ENCODE measurements at places on chromosomes 16 and 17.

DNA sequence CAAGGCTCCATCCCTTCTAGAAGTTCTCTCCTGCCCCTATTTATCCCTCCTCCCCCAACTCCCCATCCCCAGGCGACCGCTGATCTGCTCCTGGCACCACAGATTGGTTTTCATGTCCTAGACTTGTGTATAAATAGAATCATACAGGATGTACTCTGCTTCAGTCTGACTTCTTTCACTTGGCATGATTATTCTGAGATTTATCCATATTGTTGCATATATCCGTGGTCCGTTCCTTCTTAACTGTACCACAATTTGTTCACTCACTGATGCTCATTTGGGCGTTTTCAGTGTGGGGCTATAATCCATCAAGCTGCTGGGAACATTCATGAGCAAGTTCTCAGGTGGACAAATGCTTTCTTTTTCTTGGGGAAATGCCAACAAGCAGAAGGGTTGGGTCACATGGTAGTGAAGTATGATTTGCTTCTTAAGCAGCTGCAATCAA lies 23.9 kb downstream of the PITPNM3 start:
- no peak for DNase-seq

DNA sequence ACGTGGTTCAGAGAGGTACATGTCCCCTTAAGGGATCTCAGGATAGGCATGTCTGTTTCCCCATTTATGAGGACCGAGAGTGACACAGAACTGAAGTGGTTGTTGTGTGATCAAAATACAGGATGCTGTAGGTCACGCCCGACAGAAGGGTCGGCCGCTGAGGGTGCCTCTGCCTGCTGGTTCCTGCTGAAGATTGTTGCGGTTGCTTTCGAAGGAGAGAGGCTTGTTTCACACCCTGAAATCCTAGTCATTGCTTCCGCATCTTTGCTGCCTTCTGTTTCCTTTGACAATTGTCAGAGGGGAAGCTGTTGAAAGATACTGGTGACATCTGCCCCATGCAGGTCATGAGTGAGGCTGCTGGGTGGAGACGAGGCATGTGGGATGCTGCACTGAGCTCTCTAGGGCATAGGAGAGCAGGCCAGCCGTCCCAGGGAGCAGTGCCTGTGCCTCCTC lies 3.8 kb upstream of the NAT9 start:
- no peak for DNase-seq

DNA sequence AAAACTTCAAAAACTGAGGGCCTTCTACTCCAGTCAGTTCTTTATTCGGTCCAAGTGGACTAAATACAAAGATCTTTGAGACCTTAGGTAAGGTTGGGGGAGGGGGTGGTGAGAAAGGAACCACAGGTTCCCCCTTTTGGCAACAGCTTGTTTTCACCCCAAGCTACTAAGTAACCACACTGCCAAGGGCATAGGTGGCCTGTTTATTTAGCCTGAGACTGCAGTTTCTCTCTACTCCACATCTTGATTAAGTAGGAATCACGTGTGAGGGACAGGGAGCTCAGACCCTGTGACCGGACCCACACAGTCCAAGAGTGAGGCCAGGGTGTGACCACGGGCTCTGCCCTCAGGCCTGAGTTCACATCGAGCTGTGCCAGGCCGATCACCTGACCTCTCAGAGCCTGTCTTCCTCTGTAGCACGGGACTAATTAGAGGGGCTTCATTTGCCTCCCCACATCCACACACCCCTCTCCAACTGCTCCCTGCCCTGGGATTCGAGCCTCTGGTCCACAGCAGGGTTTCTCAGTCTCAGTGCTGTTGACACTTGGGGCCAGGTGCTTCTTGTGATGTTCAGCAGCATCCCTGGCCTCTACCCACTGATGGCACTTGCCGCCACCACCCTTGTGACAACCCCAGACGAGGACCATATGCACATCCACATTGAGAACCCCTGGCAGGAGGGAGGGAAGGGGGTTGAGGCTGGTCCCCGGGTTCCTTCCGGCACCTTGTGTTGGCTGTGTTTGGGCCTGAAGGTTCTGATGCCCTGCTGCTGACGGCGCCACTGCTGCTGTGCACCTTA lies 17.8 kb downstream of the ST6GALNAC2 start:
- no peak for DNase-seq

GRCh38 chr17:227946-228615 lies 46.6 kb upstream of the DOC2B start:
- no peak for DNase-seq

DNA sequence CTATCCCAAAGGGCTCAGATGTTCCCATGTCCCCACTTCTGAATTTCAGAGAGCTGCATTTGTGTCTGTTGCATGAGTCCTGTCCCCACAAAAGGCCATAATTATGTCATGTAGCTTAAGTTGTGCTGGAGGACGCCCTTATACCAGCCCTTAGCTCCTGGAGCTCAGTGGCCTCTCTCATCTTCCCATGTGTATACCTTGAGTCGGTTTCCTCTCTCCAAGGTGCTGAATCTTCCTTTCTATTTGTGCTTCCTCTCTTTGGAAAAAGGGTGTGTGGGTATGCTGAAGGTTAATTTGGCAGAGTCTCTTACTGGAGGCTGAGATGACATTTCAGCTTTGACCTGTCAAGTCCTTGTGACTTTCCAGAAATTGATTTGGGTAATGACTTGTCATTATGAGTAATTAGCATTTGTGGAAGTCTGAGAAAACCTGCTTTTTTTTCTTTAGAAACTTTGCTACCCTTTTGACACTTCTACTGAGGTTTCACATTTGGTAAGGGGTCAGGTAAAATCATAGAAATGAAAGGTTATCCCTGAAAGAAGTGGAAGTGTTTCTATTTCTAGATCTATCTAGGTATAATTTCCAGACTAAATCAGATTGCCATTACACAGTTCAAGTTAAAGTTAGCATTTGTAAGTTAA lies 185.4 kb downstream of the ABCC12 start:
- peak; percentile 12 for DNase-seq

- DNase-seq, result no peak
Measured at GRCh38 chr16:79902351-79902750, 301.8 kb upstream of the MAF start.

GRCh38 chr16:87012954-87013938 lies 303.9 kb downstream of the C16orf95 start:
- no peak for DNase-seq

- peak; percentile 86 for DNase-seq
Measured at GRCh38 chr17:31310260-31310659, 3.6 kb downstream of the EVI2B start.

DNA sequence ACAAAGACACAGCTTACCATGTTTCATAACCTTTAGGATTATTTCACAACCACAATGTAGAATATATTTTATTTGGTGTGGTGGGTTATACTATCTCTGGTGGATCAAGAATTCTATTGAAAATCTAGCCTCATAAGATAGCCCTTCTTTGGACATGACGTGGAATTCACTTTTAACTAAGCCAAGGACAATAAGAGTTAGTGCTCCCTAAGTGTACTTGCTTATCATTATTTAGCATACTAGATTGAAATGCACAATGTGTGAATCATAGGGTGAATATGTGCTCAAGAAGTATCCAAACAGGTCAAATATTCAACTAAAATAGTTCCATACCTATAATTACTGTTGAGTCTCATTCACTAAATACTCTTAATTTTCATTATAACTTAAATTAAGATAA lies 1179.5 kb upstream of the GOT2 start:
- DNase-seq, result no peak

- DNase-seq, result no peak
Measured at GRCh38 chr16:22014271-22014873, 6.5 kb downstream of the MOSMO start.

DNA sequence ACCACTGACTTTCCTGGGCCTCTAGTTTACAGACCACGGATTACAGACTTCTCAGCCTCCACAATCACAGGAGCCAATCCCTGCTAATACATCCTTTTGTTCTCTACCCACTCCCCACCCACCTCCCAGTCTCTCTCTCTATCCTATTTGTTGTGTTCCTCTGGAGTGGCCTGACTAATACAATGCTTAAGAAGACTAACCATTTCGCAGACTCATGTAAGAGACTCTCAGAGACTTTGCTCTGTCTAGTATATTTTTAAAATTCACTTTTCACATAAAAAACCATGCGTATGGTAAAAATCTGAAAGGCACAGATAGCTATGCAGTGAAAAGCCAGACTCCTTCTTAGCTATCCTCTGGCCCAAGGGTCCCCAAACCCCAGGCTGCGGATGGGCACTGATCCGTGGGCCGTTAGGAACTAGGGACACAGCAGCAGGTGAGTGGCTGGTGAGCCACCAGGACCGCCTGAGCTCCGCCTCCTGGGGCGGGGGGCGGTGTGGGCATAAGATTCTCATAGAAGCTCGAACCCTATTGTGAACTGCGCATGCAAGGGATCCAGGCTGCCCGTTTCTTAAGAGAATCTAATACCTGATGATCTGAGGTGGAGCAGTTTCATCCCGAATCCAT lies 7.6 kb downstream of the PIK3R6 start:
- no peak for DNase-seq

GRCh38 chr16:30675143-30675542 lies 16.9 kb downstream of the FBRS start:
- DNase-seq, result no peak

DNA sequence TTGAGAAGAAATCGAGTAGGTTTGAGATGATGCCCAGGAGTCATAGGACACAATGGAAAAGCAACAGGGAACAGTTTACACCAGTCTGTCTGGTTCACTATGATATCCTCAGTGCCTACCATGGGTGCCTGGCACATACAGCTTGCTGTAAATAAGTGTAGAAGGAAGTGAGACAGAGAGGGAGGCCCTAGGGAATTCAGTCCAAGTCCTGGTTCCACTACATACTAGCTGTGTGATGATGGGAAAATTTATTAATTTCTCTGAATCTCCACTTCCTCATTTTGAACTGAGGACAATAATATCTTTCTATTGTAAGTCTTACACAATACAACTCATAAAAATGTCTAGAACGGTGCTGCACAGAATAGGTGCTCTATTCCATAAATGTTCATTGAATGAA lies 53.3 kb upstream of the LYRM9 start:
- DNase-seq, result no peak

DNA sequence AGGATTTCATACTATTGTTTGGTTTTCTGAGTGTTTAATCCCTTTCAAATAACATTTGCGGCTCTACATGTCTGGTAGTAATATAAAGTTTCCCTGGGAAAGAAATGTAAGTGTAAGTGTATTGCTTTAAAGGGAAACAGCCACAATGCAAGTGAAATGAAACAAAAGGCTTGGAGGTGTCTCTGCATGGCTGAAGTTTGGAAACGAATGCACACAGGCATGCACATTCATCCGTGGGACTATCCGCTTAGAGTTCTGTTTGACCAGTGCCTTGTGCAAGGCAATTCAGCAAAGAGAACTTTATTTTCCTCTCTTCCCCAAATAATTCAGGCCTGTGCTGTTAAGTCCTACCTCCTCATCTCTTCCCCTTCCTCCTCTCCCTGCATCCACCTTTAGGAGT lies 56.1 kb upstream of the MRTFB start:
- DNase-seq, result no peak

All from DND-41 (cell line).